ENCODE measurements at places on chromosomes 13 and 19. TPM values are rescaled to one million over a fixed set of nuclear protein-coding genes. Genes with fewer than 3 reads are reported as not detected.

Gene SERPINE3
- polyA plus RNA-seq: 0.31 TPM

- DNase-seq: peak; percentile 97
These were observed 759 bp downstream of the PPP1R15A start for GRCh38 chr19:48872884-48873475.

Gene FAM216B
- 0.06 TPM for polyA plus RNA-seq

DNA sequence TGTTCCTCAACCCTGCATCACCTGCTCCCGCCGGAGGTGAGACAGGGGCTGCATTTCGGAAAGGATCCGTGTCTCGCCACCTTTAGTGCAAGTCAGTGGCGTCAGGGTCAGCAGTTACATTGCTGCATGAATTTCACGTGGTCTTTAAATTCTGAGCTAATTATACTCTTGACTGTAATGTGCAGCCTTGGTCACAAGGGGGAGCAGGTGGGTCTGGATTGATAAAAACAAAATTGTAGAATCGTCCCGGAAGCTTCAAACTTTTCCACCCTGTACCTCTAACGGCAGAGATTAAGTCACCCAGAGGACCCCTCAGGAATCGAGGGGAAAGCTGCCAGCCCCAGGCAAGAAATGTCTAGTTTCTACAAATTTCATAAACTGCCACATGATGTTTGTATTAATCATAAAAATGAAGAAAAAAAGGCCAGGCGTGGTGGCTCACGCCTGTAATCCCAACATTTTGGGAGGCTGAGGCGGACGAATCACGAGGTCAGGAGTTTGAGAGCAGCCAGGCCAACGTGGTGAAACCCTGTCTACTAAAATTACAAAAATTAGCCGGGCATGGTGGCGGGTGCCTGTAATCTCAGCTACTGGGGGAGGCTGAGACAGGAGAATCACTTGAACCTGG lies 20.2 kb downstream of the BBC3 start:
- peak; percentile 94 for DNase-seq

- DNase-seq: peak; percentile 46
These were observed 23.5 kb downstream of the ZNF180 start for GRCh38 chr19:44476559-44477408.

DNA sequence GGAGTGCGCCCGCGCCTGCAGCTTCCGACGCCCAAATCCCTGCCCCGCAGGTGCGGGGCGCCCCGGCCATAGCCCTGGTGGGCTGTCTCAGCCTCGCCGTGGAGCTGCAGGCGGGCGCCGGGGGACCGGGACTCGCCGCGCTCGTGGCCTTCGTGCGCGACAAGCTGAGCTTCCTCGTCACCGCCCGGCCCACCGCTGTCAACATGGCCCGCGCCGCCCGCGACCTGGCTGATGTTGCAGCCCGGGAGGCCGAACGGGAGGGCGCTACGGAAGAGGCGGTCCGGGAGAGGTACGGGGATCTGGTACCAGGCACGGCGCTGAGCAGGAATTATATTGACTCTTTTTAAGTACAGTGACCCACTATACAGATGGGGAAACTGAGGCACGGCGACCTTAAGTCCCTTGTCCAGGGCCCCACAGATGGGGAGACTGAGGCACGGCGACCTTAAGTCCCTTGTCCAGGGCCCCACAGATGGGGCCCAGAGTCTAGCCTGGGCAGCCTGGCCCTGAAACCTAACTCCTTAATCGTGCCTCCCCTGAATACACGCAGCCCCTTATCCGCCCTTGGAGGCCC lies 586 bp downstream of the MRI1 start:
- peak; percentile 58 for DNase-seq

Gene KIR2DL3
- not detected for polyA plus RNA-seq

Gene PTGIR
- not detected for polyA plus RNA-seq

DNA sequence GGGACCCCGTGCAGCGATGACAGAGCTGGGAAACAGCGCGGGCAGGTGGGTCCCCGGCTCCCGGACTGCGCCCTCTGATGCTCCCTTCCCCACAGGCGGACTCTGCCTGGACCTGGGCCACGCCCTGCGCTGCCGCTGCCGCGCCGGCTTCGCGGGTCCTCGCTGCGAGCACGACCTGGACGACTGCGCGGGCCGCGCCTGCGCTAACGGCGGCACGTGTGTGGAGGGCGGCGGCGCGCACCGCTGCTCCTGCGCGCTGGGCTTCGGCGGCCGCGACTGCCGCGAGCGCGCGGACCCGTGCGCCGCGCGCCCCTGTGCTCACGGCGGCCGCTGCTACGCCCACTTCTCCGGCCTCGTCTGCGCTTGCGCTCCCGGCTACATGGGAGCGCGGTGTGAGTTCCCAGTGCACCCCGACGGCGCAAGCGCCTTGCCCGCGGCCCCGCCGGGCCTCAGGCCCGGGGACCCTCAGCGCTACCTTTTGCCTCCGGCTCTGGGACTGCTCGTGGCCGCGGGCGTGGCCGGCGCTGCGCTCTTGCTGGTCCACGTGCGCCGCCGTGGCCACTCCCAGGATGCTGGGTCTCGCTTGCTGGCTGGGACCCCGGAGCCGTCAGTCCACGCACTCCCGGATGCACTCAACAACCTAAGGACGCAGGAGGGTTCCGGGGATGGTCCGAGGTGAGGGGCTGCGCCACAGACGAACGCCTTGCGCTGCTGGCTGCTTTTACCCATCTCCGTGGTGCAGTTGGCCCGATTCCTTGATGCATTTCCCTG lies 7.8 kb upstream of the SELENOV start:
- peak; percentile 90 for DNase-seq

Gene CGB1
- not detected for polyA plus RNA-seq

DNA sequence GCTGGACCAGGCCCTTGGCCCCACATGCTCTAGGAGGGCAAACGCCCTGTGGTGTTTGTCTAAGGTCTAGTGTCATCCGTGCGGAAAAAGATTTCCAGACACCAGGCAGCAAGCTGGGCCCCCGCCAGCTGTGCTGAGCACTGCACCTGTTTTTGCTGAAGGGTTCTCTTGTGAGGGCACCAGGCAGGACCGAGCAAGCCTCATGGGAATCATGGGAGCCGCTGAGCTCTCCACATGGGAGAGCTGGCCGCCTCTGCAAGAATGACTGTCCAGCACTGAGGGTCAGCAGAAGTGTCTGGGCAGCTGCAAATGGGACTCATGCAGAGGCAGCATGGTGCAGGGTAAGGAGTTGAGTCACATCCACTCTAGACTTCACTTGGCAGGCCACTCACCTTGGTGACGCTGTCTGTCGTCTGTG lies 12.0 kb downstream of the B3GNT8 start:
- no peak for DNase-seq

DNA sequence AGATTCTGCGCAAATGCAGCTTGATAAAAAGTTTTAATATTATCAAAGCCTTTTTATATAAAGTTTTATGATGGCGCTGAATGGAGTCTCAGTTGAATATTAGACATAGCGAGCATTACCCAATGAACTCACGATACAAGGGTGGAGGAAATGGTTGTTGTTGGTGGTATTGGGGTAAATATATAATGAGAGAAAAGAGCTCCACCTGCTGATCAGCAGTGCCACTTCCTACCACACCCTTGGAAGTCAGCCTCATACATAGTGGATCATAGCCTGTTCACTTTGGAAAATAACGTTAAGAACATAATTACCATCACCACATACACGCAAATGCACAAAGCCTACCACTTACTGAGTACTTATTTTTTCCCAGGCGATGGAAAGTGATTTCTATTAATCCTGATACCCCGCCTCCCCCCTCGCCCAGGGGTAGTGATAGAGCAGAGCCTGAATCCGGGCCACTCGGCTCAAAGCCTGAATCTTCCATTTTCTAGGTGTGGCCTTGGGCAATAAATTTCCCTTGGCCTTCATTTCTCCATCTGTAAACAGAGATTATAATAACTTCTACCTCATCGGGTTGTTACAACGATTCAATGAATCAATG lies 358.3 kb downstream of the KLF5 start:
- peak; percentile 30 for DNase-seq

DNA sequence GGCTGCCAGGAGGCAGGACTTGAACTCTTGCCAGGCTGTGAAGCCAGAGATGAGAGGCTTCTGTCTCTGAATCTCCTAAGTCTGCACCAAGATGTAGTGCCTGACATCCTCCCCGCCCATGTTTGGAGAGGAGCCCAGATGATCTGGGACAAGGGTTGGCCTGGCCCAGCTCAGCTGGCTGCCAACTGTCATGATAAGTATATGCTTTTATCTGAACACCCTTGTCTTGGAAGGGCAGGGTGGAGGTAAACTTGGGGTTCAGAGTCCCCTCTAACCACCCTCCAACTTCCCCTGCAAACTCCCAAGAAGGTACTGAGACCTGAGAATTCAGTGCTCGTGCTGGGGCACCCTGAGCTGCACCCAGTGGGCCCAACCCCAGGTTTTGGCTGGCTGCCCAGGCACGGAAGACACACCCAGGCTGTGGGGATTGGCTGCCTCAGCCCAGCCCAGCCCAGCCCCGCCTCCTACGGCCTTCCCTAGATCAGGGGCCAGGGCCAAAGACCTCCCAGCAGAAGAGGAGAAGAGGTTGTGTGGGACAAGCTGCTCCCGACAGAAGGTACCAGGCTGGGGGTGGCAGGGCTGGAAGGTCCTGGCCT lies at the start of gene CYP4F12:
TSS of gene CYP4F12 (plus strand) at position 508 of the 596 bp plus-strand sequence. CDS start 443 bp downstream, outside the sequence.
- peak; percentile 17 for DNase-seq

GRCh38 chr13:42373048-42373812 lies 101.3 kb downstream of the AKAP11 start:
- no peak for DNase-seq

DNA sequence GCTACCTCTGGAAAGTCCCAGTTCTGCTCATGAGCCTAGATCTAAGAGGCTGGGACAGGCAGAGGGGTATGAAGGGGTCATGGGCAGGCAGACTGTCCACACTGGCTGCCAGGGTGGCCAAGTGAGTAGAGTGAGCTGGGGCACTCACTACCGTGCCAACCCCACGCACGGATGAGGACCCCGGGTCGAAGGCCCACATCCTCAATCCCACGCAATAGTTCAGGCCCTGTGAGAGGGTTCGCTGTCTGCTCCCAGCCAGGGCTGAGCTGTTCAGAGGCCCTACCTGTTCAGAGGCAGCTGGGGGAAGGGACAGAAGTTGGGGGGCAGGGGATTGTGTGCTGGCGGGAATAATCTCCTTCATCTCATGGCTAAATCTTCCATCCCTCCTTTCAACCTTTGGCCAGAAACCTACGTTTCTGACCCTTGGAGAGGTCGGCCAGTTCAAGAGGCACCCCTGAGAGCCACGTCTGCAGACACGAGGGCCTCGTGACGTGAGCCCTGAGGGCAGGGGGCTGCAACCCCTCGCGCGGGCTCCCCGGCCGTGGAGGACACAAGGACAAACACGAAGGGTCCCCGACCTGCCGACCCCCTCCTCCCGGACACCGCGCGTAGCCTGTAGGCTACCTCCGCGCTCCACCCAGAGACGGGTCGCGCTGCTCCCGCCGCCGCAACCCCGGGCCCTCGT lies 1.0 kb upstream of the RPS5 start:
- no peak for DNase-seq

GRCh38 chr13:36915896-36916640 lies 4.0 kb downstream of the SMAD9 start:
- DNase-seq: no peak

- no peak for DNase-seq
These were observed 19.7 kb downstream of the FBXL12 start for GRCh38 chr19:9799162-9799561.

DNA sequence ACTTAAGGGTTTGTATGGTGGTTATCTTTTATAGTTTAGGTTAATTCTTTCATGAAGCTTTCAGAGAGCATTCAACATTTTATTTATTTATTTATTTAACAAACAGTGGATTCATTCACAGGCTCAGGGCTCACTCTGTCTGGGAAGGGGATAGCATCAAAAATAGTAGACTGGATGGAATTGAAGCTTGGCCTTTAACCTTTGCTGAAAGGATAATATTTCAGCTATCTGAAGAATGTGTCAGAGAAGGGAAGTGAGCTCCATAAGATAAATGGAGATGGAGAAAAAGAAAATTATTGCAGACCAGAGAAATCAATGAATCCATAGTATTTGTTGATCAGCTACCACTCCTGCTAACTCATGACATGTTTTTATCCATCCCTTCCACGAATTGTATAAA lies 305.6 kb downstream of the COG6 start:
- DNase-seq: no peak

- peak; percentile 34 for DNase-seq
These were observed 33.6 kb downstream of the SLC7A1 start for GRCh38 chr13:29561918-29562317.

- no peak for DNase-seq
These were observed 137.5 kb downstream of the DCLK1 start for GRCh38 chr13:35993686-35994085.

Gene CPB2
- polyA plus RNA-seq: 0.47 TPM

GRCh38 chr19:9808855-9809824 lies 9.7 kb downstream of the FBXL12 start:
- DNase-seq: no peak

- peak; percentile 98 for DNase-seq
These were observed 3.9 kb downstream of the TMEM147 start for GRCh38 chr19:35549174-35549788.

DNA sequence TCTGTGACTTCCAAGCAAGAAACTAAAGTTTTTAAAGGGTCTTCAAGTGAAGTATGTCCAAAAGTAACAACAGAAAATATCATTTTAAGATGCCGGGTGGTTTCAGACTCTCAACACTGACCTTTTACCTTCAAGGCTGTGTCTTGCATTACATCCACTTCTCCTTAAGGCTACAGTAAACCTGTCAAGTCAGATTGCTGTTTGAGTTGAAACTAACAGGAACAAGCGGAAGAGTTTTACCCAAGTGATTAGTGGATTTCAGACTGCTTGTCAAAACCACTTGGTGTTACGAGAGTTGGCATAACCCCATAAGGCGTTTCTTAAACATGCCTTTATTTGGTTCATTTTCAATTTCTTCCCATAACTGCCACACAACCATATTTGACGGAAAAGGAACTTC lies 283.1 kb downstream of the DCT start:
- no peak for DNase-seq

Gene MUC16
- polyA plus RNA-seq: 0.07 TPM

GRCh38 chr19:53140351-53140750 lies 7.6 kb upstream of the ZNF415 start:
- no peak for DNase-seq

DNA sequence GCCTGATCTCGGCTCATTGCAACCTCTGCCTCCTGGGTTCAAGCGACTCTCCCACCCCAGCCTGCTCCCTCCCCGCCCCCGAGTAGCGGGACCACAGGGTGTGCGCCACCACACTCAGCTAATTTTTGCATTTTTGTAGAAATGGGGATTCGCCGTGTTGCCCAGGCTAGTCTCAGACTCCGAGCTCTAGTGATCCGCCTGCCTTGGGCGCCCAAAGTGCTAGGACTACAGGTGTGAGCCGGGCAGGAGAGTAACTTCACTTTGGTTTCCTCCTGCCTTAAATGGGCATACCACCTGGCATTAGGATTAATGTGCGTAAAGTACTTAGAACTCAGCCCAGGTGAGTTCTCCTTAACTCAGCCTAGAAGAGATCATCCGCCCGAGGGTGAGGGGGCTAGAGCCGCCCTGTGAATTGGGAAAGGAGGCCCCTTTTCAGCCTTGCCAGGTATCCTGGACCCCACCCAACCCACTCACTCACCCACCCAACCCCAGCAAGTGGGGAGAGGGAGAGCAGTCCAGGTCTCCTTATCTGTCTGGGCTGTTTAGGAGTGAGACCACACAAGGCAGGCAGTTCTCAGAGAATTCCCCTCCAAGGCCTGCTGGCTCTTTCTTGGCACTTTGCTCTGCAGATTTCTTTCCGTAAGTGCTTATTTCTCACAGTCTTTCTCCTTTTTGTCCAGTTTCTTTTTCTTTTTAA lies 1.2 kb upstream of the ZFP36 start:
- no peak for DNase-seq

- DNase-seq: no peak
These were observed 23.2 kb downstream of the C13orf46 start for GRCh38 chr13:113950451-113951245.

GRCh38 chr19:38717855-38718254 lies 26.4 kb downstream of the CAPN12 start:
- no peak for DNase-seq

Gene C1QTNF9
- polyA plus RNA-seq: not detected

- DNase-seq: no peak
These were observed 152.6 kb downstream of the KLF12 start for GRCh38 chr13:73981595-73981994.

Gene ADGRE1
- not detected for polyA plus RNA-seq
